DMS 273 treated with DMSO at 0.1 percent for 48 hours (cell line): ENCODE measurements at places on chromosomes 2 and 18.

DNA sequence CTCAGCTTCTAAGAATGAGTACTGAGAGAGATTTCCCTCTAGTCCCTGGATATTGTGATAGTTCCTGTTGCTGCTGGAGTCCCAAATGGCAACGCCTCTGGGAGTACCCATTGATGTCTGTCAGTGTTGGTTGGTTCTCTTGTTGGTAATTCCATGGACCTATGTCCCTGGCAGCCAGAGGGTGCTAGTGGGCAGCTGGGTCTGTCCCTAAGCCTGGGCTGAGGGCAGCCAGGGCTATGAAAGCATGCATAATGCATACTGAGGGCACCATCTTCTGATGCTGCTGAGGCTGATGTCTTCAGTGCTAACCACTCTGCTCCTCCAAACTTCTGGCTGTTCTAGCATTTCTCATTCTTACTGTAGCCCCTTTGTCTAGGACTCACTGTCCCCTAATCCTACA lies 35.9 kb downstream of the NABP1 start:
- no peak for DNase-seq

GRCh38 chr2:112751451-112752197 lies 12.8 kb downstream of the CKAP2L start:
- DNase-seq = no peak

GRCh38 chr2:59926731-59927130 lies 626.7 kb downstream of the BCL11A start:
- no peak for DNase-seq

DNA sequence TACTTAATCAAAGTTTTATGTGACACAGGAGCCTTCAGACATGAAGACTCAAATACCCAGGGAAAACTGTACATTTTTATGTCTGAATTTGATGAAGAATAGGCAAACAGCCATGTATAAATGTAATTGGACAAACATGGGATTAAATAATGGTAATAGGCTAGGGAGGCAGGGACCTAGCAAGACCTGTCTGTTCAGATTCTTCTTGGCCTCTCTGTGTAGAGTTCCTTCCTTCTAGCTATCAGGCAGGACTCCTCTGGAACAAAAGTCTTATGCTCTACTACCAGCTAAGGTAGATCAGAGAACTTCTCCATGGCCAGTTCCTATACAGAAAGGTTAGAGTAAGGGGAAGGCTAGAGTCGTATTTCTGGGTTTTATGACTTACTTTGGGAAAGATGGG lies 9.5 kb upstream of the PARD3B start:
- DNase-seq = no peak

DNA sequence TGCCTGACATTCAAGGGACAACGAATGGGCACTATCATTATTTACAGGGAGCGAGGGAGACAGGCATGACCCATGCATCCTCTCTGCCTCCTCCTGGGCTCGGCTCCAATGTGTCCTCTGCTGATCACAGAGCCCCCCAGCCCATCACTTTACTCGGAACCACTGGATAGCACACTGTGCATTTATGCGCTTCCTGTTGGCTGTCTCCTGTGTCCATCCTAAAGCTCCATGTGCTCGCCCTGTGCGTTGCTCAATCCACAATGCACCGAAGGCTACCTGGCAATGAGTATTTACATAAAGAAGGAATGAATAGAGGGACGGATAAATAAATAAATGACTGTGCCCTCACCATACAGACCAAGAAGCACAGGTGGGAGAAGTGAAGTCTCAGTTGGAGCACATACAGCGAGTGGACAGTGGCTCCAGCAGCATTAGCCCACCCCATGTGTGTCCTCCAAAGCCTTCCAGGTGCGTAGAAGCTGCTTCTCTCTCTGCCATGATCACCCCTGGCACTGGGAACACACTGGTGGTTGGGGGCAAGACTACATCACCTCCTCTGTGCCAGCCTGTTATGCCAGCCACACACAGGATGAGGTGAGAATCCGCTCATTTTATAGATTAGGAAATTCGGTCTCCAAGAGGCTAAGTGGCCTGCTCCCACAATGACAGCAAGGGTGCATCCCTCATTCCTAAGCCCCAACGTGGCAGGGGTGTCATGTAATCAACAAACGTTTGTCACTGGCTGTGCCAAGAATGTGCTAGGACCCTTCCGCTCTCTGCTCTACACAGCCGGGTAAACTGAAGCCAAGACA lies 2.3 kb upstream of the GDF7 start:
- no peak for DNase-seq

DNA sequence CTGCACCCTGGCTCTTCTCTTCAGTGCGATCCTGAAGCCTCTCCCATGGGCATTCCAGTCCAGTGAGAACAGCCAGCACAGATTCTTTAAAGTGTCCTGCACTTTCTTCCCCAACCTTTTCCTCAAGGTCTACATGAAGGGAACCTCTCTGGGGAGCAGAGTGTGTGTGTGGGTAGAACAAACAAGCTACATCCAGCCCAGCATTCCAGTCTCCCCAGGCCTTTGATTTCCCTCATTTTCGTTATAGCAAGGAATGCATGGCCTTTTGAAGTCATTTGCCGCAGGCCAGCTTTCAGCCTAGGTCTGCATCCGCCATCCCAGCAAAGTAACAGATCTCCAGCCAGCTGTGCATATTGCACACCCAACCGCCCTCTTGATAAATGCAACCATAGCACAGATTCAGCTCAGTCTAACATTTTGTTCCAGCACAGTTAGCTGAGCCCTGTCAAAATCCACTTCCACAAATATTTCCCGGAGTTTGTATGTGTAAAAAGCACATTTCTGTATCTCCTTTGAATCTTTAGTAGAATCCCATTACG lies 44.6 kb downstream of the CD8B2 start:
- no peak for DNase-seq

- DNase-seq = no peak
Measured at GRCh38 chr18:12879840-12880540, 4.0 kb downstream of the PTPN2 start.

GRCh38 chr2:19272039-19272438 lies 86.4 kb downstream of the OSR1 start:
- DNase-seq = no peak

GRCh38 chr2:197235711-197236110 lies 74.9 kb downstream of the ANKRD44 start:
- DNase-seq = no peak

GRCh38 chr18:3466872-3467271 lies 16.9 kb downstream of the TGIF1 start:
- DNase-seq = no peak
